Frontal cortex (tissue), 4 donors: ENCODE measurements at places on chromosomes 6 and 20.

GRCh38 chr6:67127041-67127440 lies 1420.0 kb upstream of the EYS start:
- no peak for DNase-seq

DNA sequence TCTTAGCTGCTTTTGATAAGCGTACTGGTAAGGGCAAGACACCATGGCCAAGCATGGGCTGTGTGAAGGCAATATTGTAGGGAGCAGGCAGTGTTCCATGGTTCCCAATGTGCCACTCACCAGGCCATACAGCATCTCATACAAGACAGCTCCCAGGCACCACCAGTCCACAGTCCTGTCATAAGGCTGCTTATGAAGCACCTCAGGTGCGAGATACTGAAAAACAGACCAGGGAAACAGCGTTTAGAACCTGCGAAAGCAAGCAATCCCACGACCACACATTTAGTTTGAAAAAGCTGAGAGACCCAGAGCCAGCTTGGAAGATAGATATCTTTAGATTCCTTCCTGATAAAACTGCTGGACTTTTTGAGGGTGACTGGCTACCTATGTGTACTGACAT lies 119.1 kb upstream of the SLC2A12 start:
- no peak for DNase-seq

GRCh38 chr6:14787677-14788076 lies 458.2 kb upstream of the JARID2 start:
- no peak for DNase-seq

- DNase-seq: no peak
Measured at GRCh38 chr6:39997101-39997635, 62.9 kb upstream of the MOCS1 start.

GRCh38 chr6:69796073-69796641 lies 653 bp downstream of the LMBRD1 start:
- peak; percentile 8 for DNase-seq

DNA sequence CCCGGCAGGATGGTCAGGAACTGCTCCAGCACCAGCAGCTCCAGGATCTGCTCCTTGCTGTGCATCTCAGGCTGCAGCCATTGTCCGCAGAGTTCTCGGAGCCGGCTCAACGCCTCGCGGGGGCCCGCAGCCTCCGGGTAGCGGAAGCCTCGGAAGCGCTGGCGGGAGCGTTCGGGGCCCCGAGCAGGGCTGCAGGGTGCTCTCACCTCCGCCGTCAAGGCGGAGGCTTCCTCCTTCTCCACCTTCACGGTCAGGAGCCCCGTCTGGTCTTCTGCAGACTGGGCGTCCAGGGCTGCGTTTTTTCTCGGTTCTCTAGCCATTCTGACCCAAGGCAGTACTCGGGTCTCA lies 434 bp downstream of the ZKSCAN4 start:
- DNase-seq: no peak

GRCh38 chr6:66896415-66896814 lies 1189.4 kb upstream of the EYS start:
- DNase-seq: no peak

GRCh38 chr6:35611240-35611639 lies 77.5 kb downstream of the FKBP5 start:
- DNase-seq: no peak

- DNase-seq: no peak
Measured at GRCh38 chr6:27553123-27553904, 80.4 kb upstream of the ZNF184 start.

DNA sequence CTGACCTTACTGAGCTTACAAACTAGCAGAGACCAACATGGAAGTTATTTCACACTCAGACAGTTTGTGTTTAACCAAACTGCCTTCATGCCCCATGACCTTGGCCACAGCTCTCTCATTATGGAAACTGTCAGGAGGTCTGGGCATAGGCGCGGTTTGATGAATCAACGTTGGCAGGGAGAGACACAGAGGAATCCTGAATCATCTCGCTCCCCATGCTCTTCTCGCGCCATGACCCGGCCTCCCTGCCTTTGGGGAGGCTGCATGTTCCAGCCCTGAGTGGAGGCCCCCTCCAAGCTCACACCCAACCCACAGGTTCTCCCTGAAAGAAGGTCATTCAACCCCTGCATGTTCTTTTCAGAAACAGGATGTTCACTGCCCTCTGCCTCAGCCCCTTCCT lies 15.9 kb upstream of the GDAP1L1 start:
- DNase-seq: no peak

DNA sequence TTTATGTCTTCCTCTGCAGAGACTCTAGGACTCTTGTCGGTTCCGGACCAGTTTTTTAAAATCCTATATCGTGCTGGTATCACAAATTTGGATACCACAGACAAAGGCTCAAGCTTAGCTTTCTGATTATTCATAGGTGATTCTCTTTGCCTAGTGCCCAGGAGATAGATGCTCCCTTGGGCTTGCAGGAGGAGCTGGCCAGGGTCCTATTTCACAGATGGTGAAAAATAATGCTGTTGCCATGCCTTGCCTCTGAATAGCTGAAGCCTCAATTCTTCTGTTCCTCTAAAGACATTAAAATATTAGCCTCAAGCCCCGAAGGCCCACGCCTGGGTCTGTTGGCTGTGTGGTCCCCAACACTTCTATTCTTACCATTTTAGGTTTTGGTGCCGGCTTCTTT lies 123.9 kb upstream of the BACH2 start:
- no peak for DNase-seq

GRCh38 chr6:82493467-82493866 lies 129.8 kb downstream of the TPBG start:
- no peak for DNase-seq

- no peak for DNase-seq
Measured at GRCh38 chr20:49433333-49433732, 49.1 kb downstream of the KCNB1 start.

DNA sequence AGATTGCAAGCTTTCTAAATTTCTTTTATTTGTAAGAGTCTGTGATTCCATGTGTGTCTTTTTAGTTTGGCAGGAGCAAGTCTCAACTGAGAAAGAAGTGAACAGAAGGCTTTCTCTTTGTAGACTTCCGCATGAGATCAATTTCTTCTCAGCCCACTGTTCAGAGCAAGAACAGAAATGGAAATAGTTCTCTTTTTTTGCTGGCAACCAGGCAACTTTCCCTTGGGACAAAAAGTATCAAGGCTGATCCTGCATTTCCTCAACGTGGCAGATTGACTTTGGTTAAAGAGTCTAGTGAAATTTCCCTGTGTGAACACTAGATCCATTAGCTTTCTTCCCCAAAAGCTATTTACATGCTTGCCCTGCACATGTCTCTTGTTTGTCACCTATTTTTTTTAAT lies 46.8 kb upstream of the JAG1 start:
- DNase-seq: no peak

GRCh38 chr6:37441651-37442050 lies 8.6 kb downstream of the CMTR1 start:
- no peak for DNase-seq

GRCh38 chr20:62762376-62762775 lies 33.9 kb upstream of the MRGBP start:
- DNase-seq: no peak

GRCh38 chr20:51666126-51666525 lies 102.1 kb downstream of the ATP9A start:
- no peak for DNase-seq

DNA sequence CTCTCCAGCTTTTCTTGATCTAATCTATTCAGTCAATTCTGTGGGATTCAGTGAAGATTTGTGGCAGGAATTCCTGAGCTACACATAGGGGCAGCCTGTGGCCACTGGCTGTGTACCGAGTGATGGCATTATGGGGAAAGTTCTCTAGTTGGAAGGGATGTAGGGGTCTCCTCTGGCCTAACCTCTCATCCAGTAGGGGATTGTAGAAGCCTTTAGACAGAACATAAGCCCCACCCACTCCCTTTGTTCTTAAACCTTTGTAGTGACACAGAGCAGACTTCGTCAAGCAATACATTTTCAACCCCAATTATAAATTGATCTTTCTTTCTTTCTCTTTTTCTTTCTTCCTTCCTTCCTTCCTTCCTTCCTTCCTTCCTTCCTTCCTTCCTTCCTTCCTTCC lies 188.9 kb downstream of the QKI start:
- DNase-seq: no peak

DNA sequence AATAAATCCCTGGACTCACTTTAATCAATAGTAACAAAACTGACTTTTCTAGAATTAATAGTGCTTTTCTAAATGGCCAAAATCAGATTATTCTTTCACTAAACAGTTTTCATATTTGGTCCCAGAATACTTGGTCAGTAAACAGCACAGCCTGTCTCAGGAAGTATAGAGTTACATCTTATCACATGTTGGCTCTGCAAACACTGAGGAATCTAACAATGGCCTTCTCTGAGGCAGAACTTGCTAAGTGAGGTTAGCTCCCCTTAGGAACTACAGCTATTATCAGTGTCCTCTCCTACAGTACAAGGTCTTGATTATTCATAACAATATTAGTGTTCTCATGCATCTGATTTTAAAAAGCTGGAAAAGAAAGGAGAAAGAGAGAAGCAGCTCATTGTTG lies 1622.8 kb downstream of the HACE1 start:
- DNase-seq: no peak

DNA sequence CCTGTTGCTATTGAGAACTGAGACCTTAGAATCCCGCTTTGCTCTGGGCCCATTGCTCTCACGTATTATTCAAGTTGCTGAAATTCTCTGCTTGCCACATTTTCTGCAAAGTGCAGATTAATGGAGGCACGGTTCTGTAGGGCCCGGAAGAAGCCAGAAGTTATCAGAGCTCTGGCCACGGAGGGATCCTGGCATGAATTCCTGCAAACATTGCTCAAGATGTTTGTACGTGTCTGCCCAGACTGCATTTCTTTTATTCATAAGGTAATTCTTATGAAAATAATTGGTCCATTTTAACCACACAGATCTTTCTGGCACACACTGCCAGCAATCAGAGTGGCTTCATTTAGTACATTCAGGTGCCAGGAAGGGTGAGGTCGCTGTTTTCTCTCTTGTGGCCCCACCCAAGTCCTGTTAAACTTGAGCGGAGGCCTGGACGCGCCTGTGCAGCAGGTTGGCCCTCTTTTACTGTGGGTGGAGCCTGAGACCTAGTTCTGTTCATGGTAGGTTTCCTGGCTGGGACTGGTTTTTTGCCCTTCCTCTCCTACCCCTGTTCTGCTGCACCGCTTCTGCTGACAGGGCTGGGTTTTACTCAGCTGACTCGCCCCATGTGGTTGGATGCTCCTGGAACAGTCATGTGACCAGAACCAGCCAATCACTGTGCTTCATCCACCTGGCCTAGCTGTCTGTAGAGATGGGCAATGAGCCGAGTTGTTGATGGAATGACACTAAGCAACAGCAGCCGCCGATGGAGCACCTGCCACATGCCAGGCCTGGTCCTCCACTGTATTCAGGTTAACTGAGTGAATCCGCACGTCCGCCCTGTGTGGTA lies 230.2 kb downstream of the CDH4 start:
- no peak for DNase-seq

DNA sequence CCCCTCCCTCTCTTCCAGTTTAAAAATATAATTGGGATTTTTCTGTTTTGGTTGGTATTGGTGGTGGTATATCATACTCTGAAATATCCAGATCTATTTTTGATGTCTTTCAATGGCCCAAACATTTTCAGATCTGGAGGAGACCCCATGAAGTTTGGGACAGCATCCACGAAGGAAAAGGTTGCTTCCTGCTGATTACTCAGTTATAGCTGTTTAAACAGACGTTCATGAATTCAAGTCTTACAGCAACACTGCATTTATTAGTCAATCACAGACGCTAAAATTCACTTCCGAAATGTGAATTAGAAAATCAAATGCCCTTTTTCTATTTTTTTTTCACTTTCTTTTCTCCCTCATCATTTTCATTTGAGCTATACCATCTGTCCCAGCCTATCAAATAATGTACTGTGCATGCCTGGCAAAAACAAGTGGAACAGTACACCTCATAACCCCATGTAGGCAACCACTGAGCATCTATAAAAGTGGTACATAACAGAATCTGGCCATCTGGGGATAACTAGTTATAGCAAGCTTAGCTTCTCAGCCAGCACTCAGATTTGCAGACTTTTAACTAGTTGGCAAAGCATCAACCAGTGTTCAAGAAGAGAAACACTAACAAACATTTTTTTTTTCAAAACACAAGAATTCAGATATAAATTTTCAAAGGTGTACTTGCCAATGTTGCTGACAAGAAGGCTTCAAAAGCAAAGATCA lies 124.5 kb downstream of the HIVEP2 start:
- DNase-seq: no peak

GRCh38 chr20:18840248-18840645 lies 26.7 kb downstream of the SCP2D1 start:
- no peak for DNase-seq

DNA sequence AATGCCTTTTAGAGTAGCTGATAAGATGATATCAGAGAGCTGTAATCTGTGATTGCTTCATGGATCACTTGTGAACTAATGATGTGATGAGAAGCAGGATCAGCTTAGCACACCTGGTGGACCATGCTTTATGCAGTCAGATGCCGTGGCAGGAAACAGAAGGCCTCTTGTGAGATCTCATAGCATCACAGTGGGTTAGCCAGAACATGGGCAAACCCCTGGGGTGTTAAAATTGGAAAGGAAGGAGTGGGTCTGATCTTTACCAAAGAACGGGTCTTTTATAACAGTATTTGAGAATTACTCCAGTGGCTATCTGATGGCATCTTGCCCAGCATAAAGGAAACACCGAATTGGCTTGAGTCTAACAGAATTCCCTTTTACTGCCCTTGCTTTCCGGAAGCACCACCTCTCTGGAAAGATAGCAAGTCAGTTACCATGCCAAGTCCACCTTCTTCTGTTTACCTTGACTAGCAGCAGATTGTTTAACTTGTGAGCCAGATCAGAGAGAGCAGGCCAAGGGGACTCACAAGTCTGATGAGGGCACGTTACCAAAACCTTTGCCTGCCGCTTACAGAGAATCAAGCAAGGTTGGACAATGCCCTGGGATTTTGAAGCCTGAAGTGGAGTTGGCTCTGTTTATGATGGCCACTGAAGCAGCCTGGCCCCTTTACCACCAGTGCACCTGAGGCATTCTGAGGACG lies 20.9 kb upstream of the SRF start:
- DNase-seq: no peak

- no peak for DNase-seq
Measured at GRCh38 chr6:104401926-104402325, 457.8 kb downstream of the HACE1 start.

DNA sequence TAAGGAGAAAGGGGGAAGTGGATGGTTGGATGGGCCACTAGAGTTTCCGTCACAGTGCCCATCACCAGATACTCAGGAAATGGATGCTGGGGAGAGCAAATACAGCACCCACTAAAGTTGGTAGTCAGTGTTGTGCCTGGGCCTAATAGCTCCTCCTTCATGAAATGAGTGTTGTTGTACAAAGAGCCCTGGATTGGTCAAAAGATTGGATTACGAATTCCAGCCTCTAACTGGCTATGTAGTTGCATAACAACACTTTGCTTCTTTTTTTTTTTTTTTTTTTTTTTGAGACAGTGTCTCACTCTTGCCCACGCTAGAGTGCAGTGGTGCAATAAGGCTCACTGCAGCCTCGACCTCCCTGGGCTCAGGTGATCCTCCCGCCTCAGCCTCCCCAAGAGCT lies 27.4 kb downstream of the KCNG1 start:
- DNase-seq: no peak

GRCh38 chr6:97021194-97021593 lies 96.7 kb downstream of the KLHL32 start:
- no peak for DNase-seq

DNA sequence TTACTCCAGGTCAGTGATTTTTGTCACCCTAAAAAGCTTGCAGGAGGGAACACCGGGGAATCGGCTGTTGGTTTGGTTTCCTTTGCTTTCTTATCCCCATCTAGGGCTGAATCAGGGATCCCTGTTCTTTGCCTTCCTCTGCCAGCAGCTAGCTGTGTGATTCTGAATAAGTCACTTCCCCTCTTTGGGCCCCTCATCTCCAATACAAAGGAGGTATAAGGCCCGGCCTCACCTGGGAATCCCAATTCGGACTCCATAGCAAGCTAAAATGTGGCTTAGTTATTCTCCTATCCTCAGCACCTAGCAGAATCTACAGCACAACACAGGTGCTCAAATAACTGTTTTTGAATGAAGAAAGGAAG lies 18.5 kb upstream of the ARMC12 start:
- no peak for DNase-seq
